Activated CD4-positive, alpha-beta T cell treated with anti-CD3 and anti-CD28 coated beads for 48 hours (primary cell): ENCODE measurements at places on chromosomes 7 and 10.

- DNase-seq: no peak
Measured at GRCh38 chr10:26172131-26172530, 44.4 kb upstream of the GAD2 start.

- no peak for DNase-seq
Measured at GRCh38 chr7:74505471-74506324, 52.0 kb downstream of the GTF2IRD1 start.

- DNase-seq: no peak
Measured at GRCh38 chr10:107215681-107216080, 51.2 kb upstream of the SORCS1 start.

DNA sequence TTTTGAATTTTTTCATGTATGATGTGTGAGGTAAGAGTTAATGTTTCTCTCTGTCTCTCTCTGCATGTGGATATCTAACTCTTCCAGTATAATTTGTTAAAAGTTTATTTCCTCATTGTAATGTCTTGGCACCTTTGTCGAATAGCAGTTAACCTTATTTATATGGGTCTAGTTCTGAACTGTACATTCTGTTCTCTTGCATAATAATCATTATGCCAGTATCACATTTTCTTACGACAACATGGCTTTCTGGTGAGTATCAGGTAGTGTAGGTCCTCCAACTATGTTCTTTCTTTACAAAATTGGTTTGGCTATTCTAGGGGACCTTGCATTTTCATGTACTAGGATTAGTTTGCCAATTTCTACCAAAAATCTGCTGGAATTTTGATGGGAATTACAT is 337.0 kb upstream of the FZD8 start:
- no peak for DNase-seq

GRCh38 chr7:51077987-51078370 is 238.6 kb downstream of the COBL start:
- no peak for DNase-seq

- peak; percentile 26 for DNase-seq
Measured at GRCh38 chr7:522071-522950, 2.7 kb upstream of the PDGFA start.

- no peak for DNase-seq
Measured at GRCh38 chr7:135317676-135318325, 84.2 kb downstream of the STRA8 start.

- DNase-seq: no peak
Measured at GRCh38 chr7:5686131-5686530, 95.3 kb downstream of the RNF216 start.

GRCh38 chr7:133706016-133706415 is 421.1 kb upstream of the LRGUK start:
- DNase-seq: no peak

DNA sequence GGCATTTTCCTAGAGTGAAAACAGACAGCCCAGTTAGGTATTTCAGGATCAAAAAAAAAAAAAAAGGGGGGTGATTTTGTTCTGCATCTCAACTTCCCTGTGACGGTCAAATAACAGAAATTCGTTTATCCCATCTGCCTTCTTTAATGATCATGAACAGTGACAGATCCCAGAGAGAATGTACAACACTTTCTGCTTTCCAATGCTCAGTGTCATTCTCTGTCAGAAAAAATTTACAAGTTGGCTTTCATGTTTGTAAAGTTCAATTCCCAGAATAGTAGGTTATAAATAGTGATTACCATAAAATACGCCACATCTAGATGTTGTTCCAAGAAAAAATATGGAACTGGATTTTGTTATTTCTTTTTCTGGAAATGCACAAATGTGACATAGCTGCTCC is 1013.2 kb upstream of the PHF14 start:
- DNase-seq: no peak

GRCh38 chr10:51001587-51001986 is 72.7 kb upstream of the PRKG1 start:
- no peak for DNase-seq

DNA sequence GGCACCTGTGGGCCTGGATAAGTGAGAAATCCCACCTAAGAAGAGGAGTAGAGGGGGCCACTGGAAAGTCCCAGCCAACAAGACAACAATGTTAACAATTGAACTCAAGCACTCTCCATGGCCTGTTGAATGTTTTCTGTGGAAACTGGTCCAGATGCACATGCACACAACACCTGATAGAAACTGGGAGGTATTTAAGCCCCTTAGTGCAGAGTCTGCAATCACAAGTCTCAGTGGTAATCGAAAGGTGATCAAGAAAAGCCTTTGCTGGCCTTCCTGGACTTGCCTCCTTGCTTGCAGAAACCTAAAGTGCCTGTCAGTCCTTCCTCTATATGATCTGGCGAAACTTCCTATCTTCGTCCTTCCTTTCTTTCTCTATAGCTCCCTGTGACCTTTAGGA is 30.6 kb upstream of the HNRNPH3 start:
- DNase-seq: no peak

- DNase-seq: peak; percentile 70
Measured at GRCh38 chr7:28179120-28180030, 1.2 kb downstream of the JAZF1 start.

DNA sequence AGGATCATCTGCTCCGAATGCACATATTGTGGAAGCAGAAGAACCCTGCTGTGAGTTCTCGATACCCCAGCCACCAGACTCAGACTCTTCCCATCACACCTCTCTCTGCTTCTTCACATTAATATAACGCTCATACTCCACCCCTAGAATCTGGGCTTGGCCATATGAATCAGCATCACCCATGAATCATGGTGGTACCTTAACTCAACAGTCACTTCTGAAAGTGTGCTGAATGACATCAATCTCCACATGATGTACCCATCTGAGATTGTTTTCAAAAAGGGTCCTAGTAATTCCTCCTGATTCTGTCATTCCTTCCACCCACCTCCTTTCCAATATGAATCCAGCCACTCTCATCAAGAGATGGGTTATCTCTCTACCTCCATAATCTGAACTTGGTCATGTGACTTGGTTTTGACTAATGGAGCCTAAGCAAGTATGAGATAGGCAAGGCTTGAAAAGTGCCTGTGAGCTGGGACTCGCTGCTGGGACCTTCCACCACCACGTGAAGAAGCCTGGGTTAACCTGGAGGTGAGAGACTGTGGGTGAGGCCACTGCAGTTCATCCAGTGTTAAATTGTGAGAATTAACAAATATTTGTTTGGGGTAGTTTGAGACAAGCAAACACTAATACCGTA is 15.4 kb downstream of the YWHAG start:
- DNase-seq: peak; percentile 41

- no peak for DNase-seq
Measured at GRCh38 chr7:37142958-37143357, 305.7 kb downstream of the ELMO1 start.

- peak; percentile 76 for DNase-seq
Measured at GRCh38 chr7:102415685-102416225, 17.6 kb upstream of the ORAI2 start.

- DNase-seq: no peak
Measured at GRCh38 chr7:144517749-144518148, 114.3 kb upstream of the NOBOX start.

DNA sequence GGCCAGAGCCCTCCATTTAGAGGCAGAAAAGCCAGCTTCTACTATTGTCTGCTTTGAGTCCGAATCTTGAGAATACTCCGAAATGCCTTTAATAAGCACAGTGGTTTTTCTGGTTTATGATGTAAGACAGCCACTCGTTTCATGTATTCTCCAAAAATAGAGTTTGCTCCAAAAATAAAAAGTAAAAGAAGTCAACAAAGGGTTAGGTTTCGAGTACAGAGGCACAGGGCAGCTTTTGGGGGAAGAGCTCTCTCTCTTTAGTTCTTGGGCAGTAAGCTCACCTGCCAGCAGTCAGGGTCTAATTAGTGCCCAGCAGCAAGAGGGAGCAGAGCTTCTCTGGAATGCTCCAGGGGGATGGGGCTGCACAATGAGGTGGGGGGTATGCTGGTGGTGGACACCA is 20.2 kb downstream of the CREB3L2 start:
- DNase-seq: no peak

DNA sequence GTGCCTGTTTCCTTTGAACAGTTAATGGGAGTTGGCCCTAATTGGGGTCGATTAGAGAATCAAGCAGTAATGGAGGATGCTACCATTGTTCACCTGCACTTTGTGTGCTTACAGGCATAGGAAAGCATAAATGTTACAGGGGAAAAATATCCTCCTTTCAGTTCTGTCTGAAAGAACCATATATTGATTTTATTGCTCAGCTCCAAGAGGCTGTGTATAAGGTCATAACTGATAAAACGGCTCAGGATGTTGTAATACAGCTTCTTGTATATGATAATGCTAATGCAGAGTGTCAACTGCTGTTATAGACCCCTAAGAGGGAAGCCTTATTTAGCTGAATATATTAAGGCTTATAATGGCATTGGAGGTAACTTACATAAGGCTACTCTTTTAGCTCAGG is 32.9 kb upstream of the AKR1C2 start:
- no peak for DNase-seq
